CD4-positive, alpha-beta T cell treated with Interleukin-17A for 4 hours (primary cell): ENCODE measurements at places on chromosomes 6 and 20.

- DNase-seq = no peak
Measured at GRCh38 chr6:71502956-71503355, 214.3 kb downstream of the OGFRL1 start.

- no peak for DNase-seq
Measured at GRCh38 chr6:16694781-16695578, 66.3 kb downstream of the ATXN1 start.

DNA sequence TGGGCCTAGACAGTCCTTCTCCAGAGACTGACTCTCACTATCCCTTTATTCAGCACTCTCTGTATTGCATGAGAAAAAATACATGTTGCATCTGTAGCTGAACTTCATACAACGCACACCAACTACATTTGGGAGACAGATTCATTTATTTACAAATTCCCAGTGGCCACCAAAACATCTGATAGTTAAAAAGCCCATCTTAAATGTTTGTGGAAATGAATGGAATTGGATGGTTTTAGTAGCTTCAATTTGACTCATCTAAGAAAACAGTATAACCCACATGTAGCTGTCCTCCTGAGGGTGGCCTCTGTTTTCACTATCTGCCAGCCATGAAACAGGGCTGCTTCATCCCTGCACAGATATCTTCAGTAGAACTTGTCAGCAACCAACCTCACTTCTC is 116.3 kb downstream of the PCSK2 start:
- DNase-seq = no peak

DNA sequence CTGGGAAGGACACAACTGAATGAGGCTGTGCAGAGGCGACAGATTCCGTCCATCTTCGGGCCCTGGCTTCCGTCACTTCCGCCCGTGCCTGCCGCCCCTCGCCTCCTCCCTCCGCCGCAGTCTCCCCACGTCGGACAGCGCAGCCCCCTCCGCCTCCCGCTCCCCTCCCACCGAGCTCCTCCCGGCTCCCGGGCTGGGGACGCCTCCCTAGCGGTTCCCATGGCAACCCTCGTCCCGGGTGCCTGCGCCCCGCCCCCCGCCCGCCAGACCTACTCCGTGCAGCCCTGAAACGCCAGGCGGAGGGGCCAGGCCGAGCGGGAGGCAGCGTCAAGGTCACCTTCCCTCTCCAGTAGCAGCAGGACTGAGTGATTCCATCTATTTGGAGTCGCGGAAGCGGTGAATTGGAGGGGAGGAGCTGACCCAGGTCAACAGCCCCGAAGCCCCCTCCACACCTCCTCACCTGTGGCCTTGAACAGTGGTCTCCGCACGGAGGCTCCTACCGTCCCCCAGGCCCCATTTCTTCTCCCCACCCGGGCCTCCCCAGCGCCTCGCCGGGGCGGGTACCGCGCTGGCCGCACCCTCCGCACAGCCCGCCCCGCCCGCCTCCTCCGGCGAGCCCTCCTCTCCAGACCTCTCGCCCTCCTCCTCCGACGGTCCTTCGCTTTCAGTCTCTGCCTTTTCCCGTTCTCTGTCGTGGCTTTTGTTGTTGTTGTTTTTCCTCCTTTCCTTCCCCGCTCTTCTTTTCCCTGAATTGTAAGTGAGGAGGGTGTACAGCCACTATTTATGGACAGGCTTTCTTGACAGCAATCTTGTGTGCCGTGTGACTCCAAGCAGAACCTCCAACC is 951 bp downstream of the NRSN2 start:
- peak; percentile 71 for DNase-seq

DNA sequence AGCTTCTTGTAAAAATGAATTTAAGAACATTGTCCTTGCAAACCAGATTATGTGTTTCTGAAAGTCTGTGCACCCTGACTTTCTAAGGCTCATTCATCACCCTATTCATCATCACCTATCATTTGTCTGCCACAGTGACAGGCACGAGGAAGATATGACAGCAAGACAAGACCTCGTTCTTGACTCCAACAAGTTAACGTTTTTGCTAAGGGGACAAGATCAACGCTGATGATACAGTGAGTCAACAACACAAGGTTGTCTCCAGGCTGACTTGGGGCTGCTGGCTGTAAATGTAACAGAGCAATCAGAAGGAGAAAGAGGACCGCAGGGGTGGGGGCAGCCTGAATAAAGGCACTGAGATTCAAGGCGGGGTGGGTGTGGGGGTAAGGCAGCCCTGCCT is 94.2 kb downstream of the FOXC1 start:
- no peak for DNase-seq

DNA sequence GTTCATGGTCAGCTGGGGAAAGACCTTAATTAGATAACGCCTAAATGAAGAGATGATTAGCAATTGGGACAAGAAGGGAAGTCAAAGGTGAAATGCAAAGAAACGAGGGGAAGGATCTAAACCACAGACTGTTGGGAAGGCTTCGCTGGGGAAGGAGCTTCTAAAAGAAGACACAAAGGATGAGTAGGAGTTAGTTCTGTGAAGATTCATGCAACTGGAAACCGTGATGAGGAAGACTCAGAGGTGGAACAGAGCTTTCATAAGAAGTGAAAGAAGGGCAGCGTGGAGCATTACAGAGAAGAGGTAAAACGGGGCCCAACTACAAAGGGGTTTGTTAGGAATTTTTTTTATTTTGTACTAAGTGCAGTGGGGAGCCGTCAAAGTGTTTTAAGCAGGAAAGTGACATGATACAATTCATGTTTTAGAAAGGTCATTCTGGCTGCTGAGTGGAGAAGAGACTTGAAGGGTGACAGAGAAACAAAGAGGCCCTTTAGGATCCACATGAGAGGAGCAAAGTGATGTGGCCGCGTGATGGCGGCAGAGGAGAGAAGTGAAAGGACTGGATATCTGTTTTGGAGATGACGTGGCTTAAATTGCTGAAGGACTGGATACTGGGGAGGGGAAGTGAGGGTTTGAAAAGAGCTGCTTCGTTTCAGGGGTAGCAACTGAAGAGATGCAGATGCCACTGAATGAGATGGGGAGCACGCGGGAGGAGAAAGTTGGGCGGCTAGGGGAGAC is 33.6 kb downstream of the TTI1 start:
- DNase-seq = no peak

DNA sequence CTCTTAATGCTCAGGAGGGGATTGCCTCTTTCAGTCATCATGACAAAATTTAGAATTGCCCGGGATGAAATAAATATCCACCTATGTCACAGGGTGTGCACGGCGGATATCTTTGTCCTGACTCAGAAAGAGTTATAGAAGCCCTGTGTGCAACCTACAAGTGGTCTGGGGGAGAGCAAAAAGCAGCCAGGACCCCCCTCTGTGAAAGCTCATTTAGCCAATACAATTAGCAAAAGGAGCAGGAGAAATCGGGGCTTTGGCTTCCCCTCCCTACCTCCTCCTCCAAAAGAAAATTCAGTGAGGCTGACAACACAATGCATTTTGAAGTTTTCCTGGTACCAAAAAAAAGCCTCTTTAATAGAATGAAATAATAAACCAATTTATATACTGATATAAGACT is 21.8 kb downstream of the FOXA2 start:
- DNase-seq = no peak

GRCh38 chr6:89010825-89011224 is 47.4 kb upstream of the RNGTT start:
- DNase-seq = no peak

DNA sequence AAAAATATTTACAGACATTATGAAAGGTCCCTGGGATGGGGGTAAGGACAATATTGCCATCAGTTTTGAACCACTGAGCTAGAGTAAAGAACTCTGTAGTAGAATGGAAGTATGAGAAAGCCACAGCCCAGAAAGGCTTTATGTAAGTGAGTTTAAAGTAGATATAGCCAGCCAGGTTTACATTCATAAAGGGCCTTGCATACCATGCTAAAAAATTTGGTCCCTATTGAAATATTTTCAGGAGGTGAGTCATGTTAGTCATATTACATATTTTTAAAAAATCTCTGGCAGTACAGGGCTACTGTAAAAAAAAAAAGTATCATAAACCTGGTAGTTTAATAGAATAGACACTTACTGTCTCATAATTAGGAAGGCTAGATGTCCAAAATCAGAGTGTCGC is 3.5 kb downstream of the ZKSCAN8 start:
- no peak for DNase-seq

DNA sequence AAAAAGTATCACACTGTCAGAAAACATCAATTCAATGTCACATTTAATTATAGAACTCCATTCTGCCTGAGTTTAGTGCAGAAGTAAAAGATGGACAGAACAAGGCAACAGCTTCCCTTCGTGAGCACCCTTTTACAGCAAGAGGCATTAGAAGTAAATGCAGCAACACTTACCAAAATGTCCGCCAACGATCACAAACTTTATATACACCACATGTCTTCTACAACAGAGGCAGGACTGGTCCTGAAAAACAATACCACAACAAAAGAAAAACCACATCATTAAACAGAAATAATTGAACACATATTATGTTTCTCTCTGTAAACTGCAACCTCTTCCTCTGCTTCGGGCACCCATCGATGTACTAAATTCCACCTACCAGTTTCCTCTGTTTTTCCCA is 92.9 kb downstream of the FYN start:
- no peak for DNase-seq

DNA sequence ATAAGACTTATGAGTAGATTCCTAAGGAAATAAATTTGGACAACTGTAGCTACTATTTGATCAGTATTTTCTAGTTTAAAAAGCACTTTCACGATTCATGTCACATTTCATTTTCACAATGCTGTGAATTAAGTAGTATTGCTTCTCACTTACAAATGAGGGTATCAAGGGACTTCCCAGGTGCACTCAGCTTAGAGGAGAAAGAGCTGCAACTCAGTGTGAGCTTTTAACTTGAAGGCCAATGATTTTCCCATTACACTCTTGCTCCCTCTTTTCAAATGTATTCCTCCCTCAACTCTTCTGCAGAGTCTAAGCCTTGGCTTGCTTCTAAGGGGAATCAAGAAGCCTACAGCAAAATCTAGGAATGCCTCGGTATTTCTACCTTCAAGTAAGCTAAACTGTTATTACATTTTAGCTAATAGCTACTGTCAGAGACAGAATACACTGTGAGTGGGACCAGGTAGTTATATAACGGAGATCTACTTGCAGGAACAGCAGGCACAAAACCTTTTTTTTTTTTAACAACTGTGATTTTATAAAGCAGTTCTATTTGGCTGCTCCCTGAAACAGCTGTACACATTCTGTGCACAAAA is 339.0 kb downstream of the SYNE1 start:
- no peak for DNase-seq

DNA sequence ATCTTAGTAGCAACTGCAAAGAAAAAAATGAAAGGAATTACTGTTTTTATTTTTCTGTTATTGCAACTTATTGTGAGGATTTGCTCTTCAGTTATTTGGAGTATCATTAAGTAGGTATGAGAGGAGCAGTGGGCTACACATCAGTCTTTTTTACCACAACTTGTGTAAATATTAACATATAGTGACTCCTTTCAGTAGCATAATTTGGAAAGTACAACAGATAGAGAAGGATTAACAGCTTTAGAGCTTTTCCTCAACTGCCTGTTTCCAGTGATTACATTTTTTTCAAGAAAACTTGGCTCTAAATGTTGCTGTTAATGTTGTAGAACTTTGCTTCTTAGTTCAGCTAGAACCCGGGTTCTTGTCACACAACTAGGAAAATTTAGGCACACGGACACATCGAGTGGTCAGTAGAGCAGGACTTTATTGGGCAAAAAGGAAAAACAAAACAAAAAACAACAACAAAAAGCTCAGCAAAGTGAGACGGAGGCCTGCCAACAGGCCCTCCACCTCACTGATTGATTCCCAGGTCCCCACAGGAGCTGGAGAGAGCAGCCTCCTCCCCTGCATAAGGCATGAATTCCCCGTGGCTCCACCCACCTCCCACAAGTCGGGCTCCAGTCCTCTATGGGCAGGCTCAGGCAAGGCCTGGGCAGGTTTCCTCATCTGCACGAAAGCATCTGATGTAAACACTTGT is 75.1 kb downstream of the ADGRG6 start:
- no peak for DNase-seq

- no peak for DNase-seq
Measured at GRCh38 chr6:148345176-148345575, 2.5 kb downstream of the SASH1 start.

DNA sequence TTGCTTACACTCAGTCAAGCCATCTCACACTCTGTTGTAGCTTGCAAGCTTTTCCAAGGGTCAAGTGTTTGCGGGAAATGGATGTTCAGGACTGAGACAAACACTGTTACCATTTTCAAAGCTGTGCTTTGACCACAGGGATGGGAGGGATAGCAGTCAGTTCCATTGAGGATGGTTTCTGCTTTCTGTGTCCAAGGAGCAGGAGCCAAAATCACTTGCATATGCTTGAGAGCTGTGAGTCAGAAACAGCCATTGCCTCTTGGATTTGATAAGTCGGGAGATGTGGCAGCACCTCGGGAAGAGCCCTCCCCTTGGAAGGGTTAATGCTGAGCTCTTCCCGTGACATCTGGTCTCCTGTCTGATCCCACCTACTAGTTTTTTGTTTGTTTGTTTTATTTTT is 85.2 kb downstream of the TCP11 start:
- DNase-seq = no peak
